Brain pericyte (primary cell): ENCODE measurements at places on chromosomes 12 and 14.

DNA sequence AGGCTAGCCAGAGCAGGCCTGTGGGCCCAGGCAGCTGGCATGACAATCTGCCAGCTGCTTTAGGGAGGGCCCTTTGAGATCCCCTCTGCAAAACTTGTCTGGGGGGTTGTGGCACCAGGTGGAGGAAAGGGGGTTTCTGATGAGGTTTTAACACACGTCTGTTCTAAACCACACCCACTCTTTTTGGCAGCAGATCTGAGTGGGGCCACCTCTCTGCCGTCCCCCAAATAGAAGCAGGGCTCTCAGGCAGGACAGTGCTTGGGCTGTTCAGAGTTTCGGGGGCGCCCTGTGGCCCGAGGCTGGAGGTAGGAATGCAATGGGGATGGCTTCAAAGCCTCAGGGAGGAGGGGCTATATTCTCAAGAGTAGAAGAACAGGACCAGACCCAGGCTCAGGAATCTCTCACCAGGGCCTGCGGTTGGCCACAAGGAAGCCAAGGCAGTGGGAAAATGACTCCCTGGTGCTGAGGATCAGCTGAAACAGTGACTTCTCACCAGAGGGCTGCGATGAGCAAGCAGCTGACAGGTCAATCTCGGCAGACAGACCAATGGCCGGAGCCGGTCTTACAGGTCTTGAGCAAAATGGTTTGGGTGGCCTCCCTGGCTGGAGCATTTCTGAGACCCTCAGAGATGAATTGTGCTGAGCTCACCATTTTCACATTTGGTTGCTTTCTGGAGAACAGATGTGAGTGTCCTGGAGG is 1.5 kb upstream of the KRT5 start:
- DNase-seq: no peak

DNA sequence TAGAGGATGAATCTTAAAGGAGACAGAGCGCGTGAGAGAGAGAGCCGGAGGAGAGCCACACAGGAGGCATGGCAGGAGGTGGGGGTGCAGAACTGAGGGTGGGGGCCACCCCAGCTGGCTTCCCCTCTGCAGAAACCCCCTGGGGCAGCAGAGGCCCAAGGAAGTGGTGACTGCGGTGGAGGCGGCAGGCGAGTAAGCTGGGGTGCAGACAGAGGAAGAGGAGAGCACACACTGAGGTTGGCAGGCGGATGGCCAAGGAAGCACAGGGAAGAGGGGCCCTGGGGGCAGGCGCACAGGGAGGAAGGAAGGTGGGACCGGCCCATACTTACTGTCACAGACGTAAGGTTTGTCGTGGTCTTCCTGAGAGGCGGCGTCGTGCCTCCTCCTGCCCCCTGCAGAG is 179.8 kb downstream of the DPF3 start:
- no peak for DNase-seq

DNA sequence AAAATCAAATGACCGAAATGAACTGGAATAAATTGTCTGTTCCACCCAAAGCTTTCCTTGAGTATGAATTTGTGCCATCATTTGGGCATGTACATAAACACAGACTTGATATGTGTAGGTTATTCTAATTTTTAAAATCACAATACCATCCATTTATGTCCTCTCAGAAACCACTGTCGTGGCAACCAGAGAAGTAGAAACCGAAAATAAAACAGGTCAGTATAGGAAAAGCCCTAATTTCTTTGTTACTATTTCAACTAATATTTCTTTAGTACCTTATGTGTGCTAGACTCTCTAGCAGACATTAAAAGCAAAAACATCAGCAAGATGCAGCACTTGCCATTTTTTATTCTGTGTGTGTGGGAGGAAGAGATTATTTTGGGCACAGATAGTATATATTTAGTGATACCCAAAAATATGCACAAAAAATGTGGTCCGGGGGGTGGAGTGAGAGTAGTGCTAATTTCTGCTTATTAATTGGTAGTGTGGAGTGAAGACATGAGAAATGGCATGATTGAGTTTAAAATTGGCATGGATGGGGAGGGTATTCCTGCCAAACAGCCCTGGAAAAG is 130.8 kb upstream of the CNTN1 start:
- no peak for DNase-seq

- no peak for DNase-seq
These were observed 56.1 kb upstream of the DDX11 start for GRCh38 chr12:31017535-31017934.

- DNase-seq: no peak
These were observed 142.9 kb downstream of the NAV3 start for GRCh38 chr12:77973579-77973978.

- DNase-seq: no peak
These were observed 249.1 kb upstream of the FAR2 start for GRCh38 chr12:28899951-28900350.

GRCh38 chr14:24430682-24431568 is 1.2 kb downstream of the KHNYN start:
- no peak for DNase-seq

- DNase-seq: no peak
These were observed 15.6 kb upstream of the C14orf180 start for GRCh38 chr14:104563742-104564615.

- no peak for DNase-seq
These were observed 75.3 kb upstream of the ZDHHC17 start for GRCh38 chr12:76688631-76689030.

DNA sequence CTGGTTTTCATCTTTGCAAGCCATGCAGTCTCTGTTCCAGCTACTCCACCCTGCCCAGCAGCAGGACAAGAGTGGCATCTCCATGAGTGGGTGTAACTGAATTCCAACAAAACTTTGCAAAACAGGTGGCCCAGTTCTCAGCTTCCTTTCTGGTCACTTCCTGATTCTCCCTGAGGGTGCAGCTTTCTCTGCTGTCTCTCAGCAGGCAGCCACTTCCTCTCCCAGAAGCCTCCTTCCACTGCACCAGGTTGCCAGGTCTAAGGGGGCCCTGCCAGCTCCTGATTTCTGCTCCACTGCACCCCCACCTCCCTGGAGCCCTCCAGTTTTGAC is 341.0 kb upstream of the FKBP4 start:
- DNase-seq: no peak

- DNase-seq: no peak
These were observed 70.7 kb downstream of the PLEKHA5 start for GRCh38 chr12:19200261-19200660.

DNA sequence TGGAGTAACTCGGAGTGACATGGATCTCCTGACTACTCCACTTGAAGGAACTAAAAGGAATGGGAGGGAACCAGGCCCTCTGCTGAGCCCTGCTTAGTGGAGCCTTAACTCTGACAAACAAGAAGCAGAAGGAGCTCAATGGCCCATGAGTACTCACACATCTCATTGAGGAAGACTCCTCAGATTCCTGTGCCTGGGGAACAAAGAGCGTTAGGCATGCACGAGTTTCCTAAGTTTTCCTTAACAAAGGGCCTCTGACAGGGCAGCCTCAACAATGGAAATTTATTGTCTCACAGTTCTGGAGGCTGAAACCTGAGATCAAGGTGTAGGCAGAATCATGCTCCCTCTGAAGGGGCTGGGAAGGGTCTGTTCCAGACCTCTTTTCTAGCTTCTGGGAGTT is 185.7 kb upstream of the NTF3 start:
- DNase-seq: no peak

DNA sequence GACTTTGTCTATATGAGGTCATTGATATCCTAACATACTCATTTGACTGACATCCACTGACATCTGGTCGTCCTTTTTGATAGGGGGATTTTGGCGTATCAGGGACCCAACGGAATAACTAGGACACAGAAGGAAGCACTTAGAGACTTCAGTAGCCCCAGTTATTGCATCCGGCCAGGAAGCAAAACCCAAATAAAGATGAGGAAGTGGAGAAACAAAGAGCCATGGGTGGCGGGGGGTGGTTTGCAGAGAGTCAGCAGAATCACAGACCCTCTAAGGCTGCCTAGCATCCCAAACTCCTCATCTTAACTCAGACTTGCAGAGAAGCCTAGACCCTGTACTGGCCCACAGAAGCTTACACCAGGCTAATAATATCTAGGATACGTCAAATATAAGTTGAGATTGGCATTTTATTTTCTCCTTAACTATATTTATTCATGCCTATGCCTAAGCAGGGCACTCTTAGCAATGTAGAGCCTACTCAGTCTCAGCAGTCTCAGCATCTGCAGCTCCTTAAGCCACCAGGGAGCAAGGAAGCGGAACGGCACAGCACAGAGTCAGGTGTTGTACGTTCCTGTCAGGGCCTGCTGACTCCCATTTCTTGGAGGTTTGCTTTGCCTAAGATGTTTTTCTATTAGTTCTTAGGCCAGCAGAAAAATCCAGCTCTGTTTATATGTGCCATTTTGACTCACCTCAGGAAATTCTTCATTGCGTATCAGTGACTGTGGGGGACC is 45.1 kb downstream of the KCNA1 start:
- no peak for DNase-seq

GRCh38 chr14:52692248-52692962 is 3.0 kb downstream of the ERO1A start:
- DNase-seq: no peak

GRCh38 chr12:69343357-69343756 is 4.8 kb upstream of the LYZ start:
- DNase-seq: no peak

GRCh38 chr14:99296517-99296916 is 24.5 kb upstream of the BCL11B start:
- no peak for DNase-seq

- DNase-seq: no peak
These were observed 131.7 kb downstream of the TMTC2 start for GRCh38 chr12:82818271-82819035.

GRCh38 chr12:66755727-66756395 is 77.0 kb upstream of the GRIP1 start:
- no peak for DNase-seq

DNA sequence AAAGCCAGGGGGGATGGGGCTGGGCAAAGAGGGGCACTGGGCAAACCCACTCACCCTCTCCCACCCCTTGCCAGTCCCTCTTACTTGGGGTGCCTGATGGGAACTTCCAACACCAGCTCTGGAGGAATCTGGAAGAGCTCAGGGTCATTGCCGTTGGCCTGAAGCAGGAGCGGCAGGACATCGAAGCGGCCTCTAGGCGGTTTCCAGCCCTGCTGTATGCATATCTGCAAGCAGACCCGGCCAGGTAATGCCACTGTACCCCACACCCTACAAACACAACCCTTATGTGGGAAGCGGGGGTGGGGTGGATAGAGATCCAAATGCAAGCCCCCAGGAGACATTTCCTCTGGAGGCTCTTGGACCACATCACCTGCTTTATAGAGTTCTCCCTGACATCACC is 83.6 kb downstream of the NOS1 start:
- no peak for DNase-seq

DNA sequence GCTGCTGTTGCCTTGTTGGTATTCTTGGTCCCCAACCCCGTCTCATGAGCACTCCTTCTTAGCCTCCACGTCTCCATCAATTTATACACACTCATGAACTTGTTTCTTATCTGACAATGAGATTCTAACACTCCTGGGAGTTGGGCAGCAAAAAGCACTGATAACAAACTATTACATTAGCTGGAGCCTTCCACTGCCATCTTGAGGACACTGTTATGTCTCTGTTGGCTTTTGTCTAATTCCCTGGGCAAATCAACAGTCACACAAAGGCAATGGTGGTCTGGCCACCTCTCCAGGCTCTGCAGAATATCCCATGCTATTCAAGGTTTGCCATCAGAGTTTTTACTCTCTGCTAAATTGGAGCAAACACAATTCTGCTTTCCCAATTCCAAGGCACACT is 117.8 kb upstream of the COCH start:
- no peak for DNase-seq

- DNase-seq: peak; percentile 27
These were observed 692.7 kb upstream of the MGAT4C start for GRCh38 chr12:86948851-86949250.

DNA sequence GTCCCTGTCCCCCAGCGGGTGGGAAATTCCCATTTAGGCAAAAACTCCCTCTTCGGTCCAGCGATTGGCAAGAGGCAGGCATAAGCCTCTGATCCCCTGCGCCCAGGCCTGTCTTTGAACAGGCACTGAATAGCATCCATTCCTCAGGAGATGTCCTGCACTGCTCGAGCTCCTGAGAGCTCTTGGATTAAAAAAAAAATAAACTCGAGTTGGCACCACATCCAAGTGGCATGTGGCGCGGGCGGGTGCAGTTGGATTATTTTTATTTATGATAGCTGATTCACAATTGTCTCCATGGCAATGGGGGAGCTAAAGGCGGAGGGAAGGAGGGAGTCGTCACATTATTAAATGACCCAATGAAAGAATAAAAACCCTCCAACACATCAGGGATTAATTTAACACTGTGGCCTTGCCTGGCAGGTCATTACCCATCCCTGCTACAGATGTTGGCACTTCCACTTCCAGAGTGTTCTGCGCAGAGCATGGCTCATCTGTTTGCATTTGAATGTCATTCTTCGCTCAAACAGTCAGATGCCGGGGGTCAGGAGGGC is 207.2 kb downstream of the AACS start:
- no peak for DNase-seq

DNA sequence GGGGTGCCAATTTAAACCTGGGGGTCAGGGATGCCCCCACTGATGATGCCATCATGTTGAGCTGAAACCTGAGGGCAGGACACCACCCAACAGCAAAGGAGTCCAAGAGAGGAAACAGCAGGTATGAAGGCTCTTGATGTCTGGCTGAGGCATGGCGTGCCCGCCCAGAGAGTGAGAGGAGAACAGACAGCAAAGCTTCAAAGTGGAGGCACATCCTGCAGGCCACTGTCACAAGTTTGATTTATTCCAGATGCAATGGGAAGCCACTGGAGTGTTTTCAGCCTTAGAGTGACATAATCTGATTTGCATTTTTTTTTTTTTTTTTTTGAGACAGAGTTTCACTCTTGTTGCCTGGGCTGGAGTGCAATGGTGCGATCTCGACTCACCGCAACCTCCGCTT is 34.8 kb downstream of the IRF2BPL start:
- no peak for DNase-seq

DNA sequence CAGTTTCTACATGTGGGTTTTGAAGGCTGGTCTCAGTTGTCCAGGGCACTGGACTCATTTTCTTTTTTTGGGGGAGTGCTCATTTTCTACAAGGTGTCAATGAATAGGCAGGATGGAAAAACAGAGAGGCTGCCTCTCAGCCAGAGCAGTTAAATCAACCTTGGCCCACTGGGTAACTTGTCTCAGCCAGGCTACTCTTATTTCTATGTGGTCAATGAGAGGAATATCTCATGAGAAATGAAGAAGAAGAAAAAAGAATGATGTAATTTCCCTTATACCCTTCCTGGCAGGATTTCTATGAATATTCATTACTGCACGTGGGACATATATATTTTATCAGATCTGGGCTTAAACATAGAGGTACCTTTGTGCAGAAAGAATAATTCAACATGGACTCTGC is 155.2 kb upstream of the E2F7 start:
- no peak for DNase-seq

DNA sequence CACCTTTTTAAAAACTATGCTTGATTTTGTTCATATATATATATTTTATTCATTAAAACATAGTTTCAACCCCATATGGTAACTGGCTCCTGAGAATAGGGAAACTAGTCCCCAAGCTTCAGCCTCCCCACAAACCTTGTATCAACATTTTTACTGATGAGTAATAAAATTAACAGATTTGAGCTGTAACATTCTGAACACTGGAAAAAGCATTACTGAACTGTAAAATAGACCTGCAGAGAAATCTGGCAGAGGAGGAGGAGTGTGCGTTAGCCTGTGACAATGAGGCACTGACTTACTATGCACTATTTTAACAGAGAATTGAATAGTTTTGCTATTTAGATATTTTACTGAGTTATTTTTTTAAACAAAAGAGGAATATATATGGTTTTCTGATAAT is 43.1 kb downstream of the FRS2 start:
- DNase-seq: no peak

GRCh38 chr14:36997843-36998242 is 174.6 kb downstream of the SLC25A21 start:
- DNase-seq: no peak

- DNase-seq: no peak
These were observed 14.1 kb downstream of the FIGNL2 start for GRCh38 chr12:51834411-51834810.
